ENCODE measurements at places on chromosomes 1 and 21. TPM values are rescaled to one million over a fixed set of nuclear protein-coding genes. Genes with fewer than 3 reads are reported as not detected.

Gene FAAH
- 0.35 TPM for total RNA-seq

Gene IFI44L
- total RNA-seq = not detected

Gene TTC34
- total RNA-seq = 0.10 TPM

Gene MYBPH
- total RNA-seq = not detected

Gene KIFAP3
- 8.9 TPM for total RNA-seq

Gene S100A7
- total RNA-seq = not detected

Gene DCST1
- 0.17 TPM for total RNA-seq

Gene SPRR1B
- not detected for total RNA-seq
